Body of pancreas (tissue), 4 donors: ENCODE measurements at places on chromosomes 2 and 18. TPM values are rescaled to one million over a fixed set of nuclear protein-coding genes. Genes with fewer than 3 reads are reported as not detected.

GRCh38 chr2:46339200-46339599, 42.0 kb downstream of the EPAS1 start:
- peak overlapping the region; percentile 80 for H3K27ac ChIP-seq
- no peaks in the 10 kb centered on the region for H3K36me3 ChIP-seq
- H3K4me3 ChIP-seq: no peak overlapping the region
- no peak for DNase-seq
- peaks cover 65% of the 10 kb centered on the region for H3K4me1 ChIP-seq

- DNase-seq: peak; percentile 22
- no peaks in the 10 kb centered on the region for H3K27me3 ChIP-seq
- H3K4me1 ChIP-seq: no peaks in the 10 kb centered on the region
- H3K27ac ChIP-seq: no peak overlapping the region
- no peaks in the 10 kb centered on the region for H3K36me3 ChIP-seq
- H3K4me3 ChIP-seq: no peak overlapping the region
Observed at GRCh38 chr2:120396013-120396860, 50.3 kb downstream of the INHBB start.

BOLL gene
- not detected for total RNA-seq

GRCh38 chr18:12657684-12658425, at the start of gene SPIRE1:
Gene SPIRE1 (minus strand): TSS chr18:12658107. CDS start chr18:12657866, 241 bp downstream.
- peaks cover 11% of the 10 kb centered on the region for H3K4me1 ChIP-seq
- no peaks in the 10 kb centered on the region for H3K27me3 ChIP-seq
- H3K27ac ChIP-seq: peak within 1 kb of the TSS; percentile 84
- no peaks in the 10 kb centered on the region for H3K36me3 ChIP-seq
- H3K4me3 ChIP-seq: peak within 1 kb of the TSS; percentile 78
- peak; percentile 79 for DNase-seq

DNA sequence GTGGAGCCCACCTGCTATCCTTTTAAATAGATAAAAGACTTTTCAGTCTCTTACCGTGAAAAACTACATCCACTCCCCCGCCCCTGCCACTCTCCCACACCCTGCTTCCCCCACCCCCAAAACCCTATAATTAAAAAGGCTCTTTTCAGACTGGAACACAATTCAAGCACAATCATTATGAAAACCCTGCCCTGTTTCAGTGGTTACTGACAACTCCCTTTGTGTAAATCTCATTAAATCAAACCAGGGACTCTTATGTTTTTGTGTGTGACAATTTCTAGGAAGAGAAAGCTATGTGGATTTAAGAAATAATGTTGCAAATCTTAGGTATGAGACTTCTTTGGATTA, 21.0 kb upstream of the ZNF532 start:
- no peak overlapping the region for H3K27ac ChIP-seq
- H3K4me1 ChIP-seq: peaks cover 10% of the 10 kb centered on the region
- no peaks in the 10 kb centered on the region for H3K27me3 ChIP-seq
- DNase-seq: no peak

DNA sequence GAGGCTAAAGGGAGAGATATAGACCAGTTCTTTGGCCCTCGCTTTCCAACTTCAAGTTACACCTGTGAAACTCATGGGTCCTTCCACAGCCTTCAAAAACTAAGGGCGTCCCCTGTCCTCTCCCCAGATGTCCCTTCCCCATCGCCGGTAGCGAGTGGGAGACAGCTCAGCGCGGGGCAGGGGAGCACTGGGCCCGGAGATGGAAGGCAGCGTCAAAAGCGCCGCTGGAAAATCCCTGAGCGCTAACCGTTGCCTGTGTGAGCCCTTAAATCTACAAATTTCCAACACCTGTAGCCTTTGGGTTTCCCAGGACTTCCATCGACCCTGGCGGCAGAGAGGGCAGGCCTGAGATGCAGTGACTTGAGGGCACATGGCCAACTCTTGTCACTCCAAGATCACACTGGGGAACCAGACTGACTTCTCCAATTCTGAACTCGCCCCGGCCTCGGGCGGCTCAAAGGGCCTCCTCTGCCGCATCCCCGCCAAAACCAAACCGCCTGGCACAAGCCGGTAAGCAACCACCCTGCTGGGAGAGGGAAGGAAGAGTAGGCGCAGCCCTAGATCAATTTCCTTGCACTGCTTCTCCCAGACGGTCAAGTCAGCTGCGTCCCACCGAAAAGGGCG, 879 bp upstream of the EPAS1 start:
- H3K27ac ChIP-seq: peak overlapping the region; percentile 90
- peaks cover 30% of the 10 kb centered on the region for H3K4me1 ChIP-seq
- H3K36me3 ChIP-seq: no peaks in the 10 kb centered on the region
- DNase-seq: peak; percentile 71
- no peaks in the 10 kb centered on the region for H3K27me3 ChIP-seq

GRCh38 chr18:63795606-63796005, 20.4 kb downstream of the SERPINB7 start:
- H3K27ac ChIP-seq: no peak overlapping the region
- no peak overlapping the region for H3K4me3 ChIP-seq
- no peaks in the 10 kb centered on the region for H3K27me3 ChIP-seq
- no peaks in the 10 kb centered on the region for H3K36me3 ChIP-seq
- no peaks in the 10 kb centered on the region for H3K4me1 ChIP-seq

GRCh38 chr2:222240676-222241049, 58.1 kb downstream of the PAX3 start:
- H3K4me3 ChIP-seq: no peak overlapping the region
- peaks cover 8% of the 10 kb centered on the region for H3K4me1 ChIP-seq
- no peak for DNase-seq
- H3K27ac ChIP-seq: no peak overlapping the region

- H3K27me3 ChIP-seq: no peaks in the 10 kb centered on the region
- no peaks in the 10 kb centered on the region for H3K36me3 ChIP-seq
- no peaks in the 10 kb centered on the region for H3K4me1 ChIP-seq
- DNase-seq: no peak
- H3K4me3 ChIP-seq: no peak overlapping the region
- no peak overlapping the region for H3K27ac ChIP-seq
Observed at GRCh38 chr2:22634167-22634566, 750.8 kb upstream of the KLHL29 start.

- H3K4me3 ChIP-seq: no peak overlapping the region
- H3K4me1 ChIP-seq: no peaks in the 10 kb centered on the region
- no peaks in the 10 kb centered on the region for H3K27me3 ChIP-seq
- DNase-seq: no peak
- no peaks in the 10 kb centered on the region for H3K36me3 ChIP-seq
Observed at GRCh38 chr18:46294318-46294717, 190.1 kb downstream of the HAUS1 start.

CMPK2 gene
- total RNA-seq: 6.9 TPM

CABLES1 gene
- 4.2 TPM for total RNA-seq

DNA sequence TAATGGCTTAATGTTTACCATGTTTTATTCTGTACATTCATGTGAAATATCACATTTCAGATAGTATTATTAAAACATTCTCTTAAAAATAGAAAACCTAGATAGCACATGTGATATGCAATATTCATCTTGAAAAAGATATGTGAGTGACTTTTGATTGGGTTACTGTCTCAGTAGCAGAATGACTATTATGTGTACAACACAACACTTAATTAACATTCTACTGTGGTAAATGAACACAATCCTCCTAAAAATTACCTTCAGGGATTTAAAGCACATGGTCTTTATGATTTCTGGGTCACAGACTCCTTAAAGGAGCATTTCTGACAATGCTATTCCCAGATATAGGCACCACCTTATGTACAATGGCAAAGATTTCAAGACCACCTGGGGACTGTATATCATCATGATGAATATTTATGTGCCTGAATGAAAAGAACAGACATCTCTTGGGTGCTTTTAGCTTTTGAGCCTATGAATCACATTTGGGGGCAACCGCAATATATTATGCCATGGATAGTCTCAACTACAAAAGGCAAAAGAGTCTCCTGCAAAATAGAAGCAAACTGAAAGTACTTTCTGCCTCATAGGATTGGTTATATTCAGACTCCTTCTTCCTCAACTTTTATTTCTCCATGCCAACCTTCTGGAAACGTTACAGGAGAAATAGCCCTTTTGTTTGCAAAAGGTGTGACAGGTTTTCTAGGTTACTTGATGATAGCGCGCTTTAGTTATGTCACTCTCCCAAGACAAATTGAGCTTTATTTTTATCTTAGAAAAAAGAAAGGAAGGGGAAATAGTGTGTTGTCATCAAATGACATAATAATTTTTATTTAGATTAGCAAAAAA, 259.0 kb downstream of the CALCRL start:
- no peaks in the 10 kb centered on the region for H3K4me1 ChIP-seq
- no peak overlapping the region for H3K4me3 ChIP-seq
- no peaks in the 10 kb centered on the region for H3K27me3 ChIP-seq
- no peak overlapping the region for H3K27ac ChIP-seq
- no peaks in the 10 kb centered on the region for H3K36me3 ChIP-seq

CPO gene
- total RNA-seq: not detected

GRCh38 chr2:43185146-43185545, 41.3 kb downstream of the ZFP36L2 start:
- no peak overlapping the region for H3K27ac ChIP-seq
- peaks cover 3% of the 10 kb centered on the region for H3K4me1 ChIP-seq
- no peak for DNase-seq
- no peaks in the 10 kb centered on the region for H3K36me3 ChIP-seq
- no peak overlapping the region for H3K4me3 ChIP-seq

DNA sequence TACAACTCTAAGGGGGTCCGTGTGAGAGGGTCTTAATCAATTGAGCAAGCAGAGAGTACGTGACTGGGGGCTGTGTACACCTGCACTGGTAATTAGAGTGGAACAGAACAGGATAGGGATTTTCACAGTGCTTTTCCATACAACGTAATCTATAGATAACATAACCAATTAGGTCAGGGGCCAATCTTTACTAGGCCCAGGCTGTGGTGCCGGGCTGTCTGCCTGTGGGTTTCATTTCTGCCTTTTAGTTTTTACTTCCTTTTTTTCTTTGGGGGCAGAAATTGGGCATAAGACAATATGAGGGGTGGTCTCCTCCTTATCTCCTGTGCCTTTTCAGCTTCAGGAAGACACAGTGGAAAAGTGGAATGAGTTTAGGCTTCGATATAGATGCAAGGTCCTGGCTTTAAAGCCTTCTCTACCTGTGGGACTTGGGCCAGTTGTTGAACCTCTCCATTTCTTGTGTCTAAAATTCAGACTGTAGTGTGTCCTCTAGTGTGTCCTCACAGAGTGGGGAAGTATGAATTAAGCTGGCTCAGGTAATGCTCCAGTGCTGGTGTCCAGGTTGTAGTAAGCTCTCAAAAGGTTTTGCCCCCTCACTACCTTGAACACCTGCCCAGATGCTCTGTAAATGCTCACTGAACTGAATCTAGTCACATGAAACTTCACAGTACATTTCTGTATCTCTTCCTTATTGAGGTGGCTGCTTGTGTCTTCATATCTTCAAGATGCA, 422.8 kb downstream of the SETBP1 start:
- no peaks in the 10 kb centered on the region for H3K36me3 ChIP-seq
- H3K4me3 ChIP-seq: no peak overlapping the region
- no peak for DNase-seq
- H3K4me1 ChIP-seq: no peaks in the 10 kb centered on the region

DNA sequence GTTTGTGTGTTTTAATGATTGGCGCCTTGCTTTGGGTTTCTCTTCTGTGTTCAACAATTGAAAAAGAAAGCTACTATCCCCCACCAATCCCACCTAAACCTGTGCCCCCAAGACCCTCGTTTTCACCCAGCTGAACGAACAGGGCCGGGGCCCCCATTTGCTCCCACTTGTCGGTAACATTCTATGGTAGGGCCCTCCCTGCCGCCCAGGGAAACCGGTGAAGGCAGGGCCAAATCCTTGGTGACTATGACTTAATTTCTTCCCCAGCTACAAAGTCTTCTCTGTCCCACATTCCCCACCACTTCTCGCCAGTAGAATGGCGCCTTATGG, 598 bp upstream of the SNRNP200 start:
- H3K27ac ChIP-seq: peak overlapping the region; percentile 61
- DNase-seq: no peak
- no peaks in the 10 kb centered on the region for H3K36me3 ChIP-seq
- H3K4me1 ChIP-seq: peaks cover 17% of the 10 kb centered on the region
- H3K4me3 ChIP-seq: peak overlapping the region; percentile 94

DNA sequence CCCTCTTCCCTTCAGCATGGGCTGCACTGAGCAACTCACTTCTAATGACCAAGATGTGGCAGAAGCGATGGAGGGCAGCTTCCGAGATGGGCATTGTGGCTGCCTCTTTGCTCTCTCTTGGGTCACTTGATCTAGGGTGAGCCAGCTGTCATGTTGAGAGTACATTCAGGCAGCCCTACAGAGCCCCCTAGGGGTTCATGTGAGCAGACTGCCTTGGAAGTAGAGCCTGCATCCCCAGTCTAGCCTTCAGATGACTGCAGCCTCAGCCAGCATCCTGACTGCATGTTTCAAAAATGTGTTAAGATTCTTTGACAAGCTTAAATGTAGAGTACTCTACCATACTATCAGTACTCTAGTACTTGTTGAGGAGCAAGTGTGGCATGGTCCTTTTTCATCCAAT, 143.9 kb downstream of the NCK2 start:
- no peak overlapping the region for H3K4me3 ChIP-seq
- H3K27ac ChIP-seq: peak overlapping the region; percentile 65
- H3K36me3 ChIP-seq: peaks cover 5% of the 10 kb centered on the region
- no peak for DNase-seq
- H3K27me3 ChIP-seq: no peaks in the 10 kb centered on the region

DNA sequence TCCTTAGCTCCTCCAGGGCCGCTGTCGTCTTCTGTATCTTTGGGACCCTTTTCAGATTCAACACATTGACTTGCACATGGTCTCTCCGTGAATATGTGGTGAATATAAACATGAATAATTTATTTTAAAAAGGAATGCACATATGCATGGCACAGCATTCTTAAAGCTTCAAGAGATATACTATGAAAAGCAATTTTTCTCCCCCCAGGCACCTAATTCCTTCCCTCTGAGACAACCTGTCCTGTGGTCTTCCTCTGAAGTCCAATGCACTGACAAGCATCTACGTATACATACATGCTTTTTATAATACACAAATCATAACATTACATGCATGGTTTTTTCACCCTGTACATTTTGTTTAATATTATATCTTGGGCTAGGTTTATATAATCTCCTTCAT, 285.1 kb downstream of the MYT1L start:
- no peaks in the 10 kb centered on the region for H3K27me3 ChIP-seq
- peaks cover 11% of the 10 kb centered on the region for H3K4me1 ChIP-seq
- no peak overlapping the region for H3K4me3 ChIP-seq

ITGA4 gene
- 3.4 TPM for total RNA-seq

DNA sequence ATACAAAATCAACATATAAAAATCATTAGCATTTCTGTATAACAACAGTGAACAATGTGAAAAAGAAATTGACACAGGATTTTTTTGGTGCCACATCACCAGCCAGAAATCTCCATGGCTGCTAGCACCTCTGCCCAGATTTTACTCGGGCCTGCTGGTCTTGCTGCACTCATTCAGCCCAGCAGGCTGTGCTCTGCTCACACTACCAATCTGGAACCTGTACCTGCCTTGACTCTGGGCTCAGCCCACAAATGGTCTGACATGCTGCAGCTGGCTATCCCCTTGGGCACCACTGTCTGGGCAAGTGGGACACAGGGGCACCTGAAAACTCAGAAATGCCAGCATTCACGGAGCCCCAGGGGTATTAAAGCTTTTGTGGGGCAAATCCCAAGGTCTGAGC, 392.5 kb upstream of the NRXN1 start:
- H3K27ac ChIP-seq: no peak overlapping the region
- H3K4me3 ChIP-seq: no peak overlapping the region
- no peaks in the 10 kb centered on the region for H3K27me3 ChIP-seq
- H3K36me3 ChIP-seq: no peaks in the 10 kb centered on the region
